ENCODE measurements at places on chromosomes 5 and 9. TPM values are rescaled to one million over a fixed set of nuclear protein-coding genes. Genes with fewer than 3 reads are reported as not detected.

WDR38 gene
- not detected for total RNA-seq

PAEP gene
- not detected for total RNA-seq

COL23A1 gene
- total RNA-seq: 0.40 TPM

SERINC5 gene
- total RNA-seq: 12.2 TPM

RIC1 gene
- total RNA-seq: 20.9 TPM

SLC45A2 gene
- total RNA-seq: under 0.01 TPM

ANXA2R gene
- total RNA-seq: 6.5 TPM

OR2V1 gene
- not detected for total RNA-seq

Measured in lung microvascular endothelial cell (primary cell).